ENCODE measurements at places on chromosomes 6 and 20.

- DNase-seq, result no peak
These were observed 81.7 kb downstream of the CDH22 start for GRCh38 chr20:46226602-46227001.

DNA sequence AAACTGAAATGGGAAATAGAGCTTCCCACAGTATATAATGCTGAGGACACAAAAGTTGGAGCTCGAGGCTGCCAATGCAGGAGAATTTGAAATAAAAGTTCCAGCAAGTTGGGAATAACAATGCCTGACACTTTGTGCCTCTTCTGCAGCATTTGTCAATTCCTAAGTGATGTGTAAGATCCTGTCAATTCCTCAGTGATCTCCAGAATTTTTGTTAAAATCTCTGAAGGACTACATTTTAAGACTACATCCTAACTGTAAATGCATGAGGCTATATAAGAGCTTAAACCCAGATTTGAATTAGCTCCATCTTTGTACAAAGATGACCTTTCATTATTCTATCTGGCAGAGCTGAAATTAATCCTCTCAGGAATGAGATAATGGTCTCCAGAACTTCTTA lies 208.2 kb downstream of the COL12A1 start:
- no peak for DNase-seq

DNA sequence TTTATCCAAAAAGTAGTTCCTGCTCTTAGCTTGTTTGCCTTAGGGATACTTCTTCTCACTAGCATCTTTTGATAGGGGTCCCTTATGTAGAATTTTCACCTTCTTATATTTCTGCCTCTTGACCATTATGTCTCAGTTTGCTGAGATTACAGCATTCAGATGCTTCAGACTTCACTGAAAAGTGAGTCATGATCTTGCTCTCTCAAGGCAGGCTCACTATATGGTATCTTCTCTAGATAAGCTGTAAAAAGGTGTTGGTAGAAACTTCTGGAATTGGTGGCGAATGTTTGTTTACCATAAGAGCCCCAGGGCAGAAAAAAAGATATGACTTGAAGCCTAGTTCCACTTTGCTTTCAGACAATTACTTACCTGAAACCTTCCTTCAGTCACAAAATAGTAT lies 19.7 kb downstream of the GTPBP2 start:
- DNase-seq, result no peak

DNA sequence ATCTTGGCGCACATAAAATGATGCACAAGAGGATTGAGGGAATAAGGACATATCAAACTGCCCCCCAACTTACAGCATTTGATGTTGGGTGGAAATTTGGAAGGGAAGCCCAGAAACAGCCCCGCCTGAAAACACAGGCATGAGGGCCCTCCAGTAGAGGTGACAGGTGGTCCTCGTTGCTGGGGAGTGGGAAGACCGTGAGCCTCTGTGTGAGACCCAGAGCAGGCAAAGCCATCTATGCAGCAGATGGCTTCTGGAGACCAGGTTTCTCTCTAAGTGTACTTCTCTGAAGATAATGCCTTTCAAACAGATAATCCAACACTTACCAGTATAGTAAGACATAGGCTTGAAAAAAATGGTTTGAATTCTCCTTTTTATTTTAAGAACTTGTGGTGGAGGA lies 132.2 kb upstream of the INSM1 start:
- no peak for DNase-seq

DNA sequence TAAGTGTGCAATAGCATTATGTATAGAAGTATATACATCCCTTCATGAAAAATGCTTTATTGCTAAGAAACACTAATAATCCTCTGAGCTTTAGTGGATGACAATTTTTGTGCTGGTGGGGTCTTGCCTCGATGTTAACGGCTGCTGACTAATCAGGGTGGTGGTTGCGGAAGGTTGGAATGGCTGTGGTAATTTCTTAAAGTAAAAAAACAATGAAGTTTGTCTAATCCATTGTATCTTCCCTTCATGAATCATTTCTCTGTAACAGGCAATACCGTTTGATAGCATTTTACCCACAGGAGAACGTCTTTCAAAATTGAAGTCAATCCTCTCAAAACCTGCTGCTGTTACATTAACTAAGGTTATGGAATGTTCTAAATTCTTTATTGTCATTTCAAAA lies 816.5 kb upstream of the GJE1 start:
- no peak for DNase-seq

DNA sequence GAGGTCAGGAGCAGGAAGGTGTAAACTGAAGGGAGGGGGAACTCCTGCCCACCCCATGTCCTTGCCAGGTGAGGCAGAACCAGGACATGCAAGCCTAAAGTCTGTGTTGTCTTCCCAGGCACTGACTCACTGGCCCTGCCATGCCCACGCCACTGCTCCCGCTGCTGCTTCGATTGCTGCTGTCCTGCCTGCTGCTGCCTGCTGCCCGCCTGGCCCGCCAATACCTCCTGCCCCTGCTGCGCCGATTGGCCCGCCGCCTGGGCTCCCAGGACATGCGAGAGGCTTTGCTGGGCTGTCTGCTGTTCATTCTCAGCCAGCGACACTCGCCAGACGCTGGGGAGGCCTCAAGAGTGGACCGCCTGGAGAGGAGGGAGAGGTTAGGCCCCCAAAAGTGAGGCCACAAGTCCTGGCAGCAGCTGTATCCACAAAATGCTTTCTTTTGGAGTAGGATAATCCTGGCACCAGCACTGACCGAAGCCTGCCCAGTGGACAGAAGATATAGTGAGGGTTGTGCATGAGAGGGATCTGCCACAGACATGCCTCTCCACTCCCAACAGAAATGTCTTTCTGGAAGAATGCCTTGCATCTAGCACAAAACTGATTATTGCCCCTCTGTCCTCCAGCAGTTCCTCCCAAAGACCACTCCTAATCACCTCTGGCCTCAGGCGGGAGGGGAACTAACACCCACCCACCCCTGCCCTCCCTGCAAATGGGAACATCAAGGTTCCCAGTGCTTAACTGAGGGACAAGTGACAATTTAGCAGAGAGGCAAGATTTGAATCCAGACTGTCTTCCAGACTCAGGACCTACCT lies 812 bp downstream of the MYMX start:
- no peak for DNase-seq

GRCh38 chr6:136063096-136063495 lies 187.0 kb downstream of the MTFR2 start:
- DNase-seq, result no peak

DNA sequence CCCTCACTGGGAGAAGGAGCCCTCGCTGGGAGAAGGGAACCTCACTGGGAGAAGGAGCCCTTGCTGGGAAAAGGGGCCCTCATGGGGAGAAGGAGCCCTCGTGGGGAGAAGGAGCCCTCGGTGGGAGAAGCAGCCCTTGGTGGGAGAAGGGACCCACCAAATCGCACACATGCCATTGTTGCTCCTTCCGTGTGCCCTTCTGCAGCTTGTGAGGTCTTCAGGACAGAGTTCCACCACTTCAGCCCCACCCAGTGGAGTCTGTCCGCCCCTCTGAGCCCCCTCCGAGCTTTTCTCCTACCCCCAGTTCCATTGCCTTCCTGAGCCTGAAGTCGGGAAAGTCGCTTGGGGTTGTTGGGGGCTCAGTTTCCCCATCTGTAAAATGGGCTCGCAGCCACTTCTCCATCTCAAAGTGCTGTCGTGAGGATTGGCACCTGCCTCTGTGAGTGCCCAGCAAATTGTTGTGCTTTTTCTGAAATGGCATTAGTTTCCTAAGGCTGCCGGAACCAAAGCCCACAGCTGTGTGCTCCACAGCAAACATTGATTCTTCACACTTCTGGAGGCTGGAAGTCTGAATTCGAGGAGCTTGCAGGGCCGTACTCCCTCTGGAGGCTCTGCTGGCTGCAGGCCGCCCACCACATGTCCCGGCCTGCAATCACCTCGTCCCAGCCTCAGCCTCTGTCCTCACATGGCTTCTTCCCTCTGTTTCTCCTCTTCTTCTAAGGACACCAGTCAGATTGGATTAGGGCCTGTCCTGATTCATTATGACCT lies 124.7 kb upstream of the PMEPA1 start:
- no peak for DNase-seq

DNA sequence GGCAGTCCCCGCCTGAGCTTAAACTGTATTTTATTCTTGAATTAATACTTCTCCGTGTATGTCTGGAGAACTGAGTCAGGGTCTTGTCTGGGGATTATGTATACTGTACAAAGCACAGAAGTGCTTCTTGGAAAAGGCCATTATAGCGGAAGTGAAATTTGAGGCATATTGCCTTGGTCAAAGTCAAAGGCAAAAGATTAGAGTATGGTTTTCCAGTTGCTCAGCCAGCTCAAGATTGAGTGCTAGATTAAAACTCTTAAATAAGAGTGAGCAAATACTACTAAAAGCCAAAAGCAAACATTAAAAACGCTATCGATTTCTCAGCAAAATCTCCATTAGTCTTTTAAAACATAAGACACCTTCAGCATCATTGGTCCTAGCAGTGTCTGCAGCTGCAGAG lies 207.7 kb upstream of the MAN1A1 start:
- DNase-seq, result no peak

DNA sequence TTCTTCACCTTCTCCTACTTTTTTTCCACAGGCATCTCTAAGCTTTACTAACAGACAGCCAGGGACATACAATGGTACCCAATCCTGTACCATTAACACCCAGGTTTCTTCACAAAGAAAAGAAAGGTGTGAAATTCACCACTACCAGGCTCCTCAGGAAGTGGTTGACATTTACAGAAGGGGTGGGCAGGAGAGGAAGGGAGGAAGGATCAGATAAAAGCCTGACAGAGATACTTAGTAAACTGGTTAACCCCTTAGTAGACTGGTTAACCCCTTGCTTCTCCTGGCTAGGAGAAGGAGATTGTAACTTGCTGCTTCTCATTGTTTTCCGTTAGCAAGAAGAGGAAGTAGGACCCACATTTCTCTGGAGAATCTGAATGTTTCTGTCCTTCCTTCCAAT lies 7.2 kb downstream of the SAMD3 start:
- no peak for DNase-seq

- DNase-seq, result no peak
These were observed 51.6 kb upstream of the BMP6 start for GRCh38 chr6:7674291-7674690.

GRCh38 chr20:51346686-51347485 lies 195.6 kb downstream of the NFATC2 start:
- DNase-seq, result no peak

DNA sequence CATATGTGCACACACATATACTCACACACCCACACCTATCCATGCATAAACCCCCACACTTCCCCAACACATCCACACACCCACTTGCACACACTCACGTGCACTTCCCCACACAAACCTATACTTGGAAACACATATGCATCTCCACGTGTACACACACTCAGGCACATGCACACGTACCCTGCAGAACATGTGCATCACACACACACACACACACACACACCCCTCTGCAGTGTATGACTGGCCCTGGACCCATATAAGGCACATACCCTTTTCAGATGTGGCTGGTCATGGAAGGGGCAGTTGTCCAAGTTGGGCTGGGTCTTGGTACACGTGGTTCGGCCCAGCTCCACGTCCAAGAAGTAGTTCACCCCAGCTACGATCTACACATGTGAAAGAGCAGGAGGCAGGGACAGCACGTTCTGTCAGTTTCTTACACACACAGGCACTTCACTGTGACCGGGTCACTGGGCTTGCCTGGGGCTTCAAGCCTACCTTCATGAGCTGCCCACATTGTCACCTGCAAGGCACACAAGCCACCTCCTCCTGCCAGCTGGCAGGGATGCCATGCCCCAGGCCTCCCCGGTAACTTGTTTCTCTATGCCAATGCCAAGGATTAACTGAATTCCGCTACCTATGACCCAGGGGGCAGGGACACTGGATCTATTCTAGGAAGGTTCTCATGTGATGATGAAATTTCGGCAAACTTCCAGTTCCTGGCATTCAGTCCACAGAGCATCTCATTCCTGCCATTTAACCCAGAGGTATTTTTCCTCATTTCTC lies 2.6 kb downstream of the CST3 start:
- no peak for DNase-seq

DNA sequence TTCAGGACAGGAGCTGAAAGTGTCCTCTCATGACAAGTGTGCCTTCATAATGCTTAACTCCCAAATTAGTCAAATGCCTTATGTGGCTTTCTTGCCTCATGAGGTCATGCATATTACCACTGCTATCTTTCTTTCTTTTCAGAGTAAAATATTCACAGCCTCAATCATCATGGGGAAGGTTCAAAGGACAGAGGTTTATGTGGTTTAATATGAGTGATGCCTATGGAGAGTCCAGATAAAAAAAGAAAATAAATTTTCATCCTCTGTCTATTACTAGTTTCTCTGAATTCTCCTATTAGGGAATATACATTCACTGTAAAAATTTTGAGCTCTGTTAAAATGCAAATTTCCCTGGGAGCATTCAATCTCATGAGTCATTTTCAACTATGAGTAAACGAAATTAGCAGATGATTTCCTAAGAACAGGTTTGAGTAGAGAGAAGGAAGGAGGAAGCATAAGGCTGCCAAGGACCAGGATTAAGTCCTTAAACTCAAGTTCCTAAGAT lies 396.9 kb upstream of the ADGRB3 start:
- DNase-seq, result no peak

DNA sequence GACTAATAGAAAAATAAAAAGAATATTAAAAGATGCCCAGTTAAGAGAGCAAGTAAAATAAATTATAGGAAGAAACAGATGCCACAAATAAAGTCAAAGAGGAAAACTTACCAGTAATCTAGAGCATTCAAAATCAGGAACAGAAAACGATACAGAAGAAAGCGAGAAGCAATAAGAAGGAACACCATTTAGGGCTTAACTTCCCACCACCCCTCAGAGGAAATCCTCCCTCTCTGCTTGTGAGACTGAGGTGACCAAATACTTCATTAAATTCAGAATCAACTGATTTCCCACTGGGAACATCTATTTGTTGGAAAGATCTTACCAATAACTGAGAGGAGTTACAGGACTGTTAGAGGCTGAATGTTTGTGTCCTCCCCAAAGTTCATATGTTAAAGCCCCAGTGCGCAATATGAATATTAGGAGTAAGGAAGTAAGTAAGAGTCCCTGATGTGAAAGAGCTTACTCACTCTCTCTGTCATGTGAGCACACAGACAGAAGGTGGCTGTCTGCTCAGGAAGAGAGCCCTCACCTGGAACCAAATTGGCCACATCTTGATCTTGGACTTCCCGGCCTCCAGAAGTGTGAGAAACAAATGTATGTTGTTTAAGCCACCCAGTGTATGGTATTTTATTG lies 19.5 kb downstream of the KATNA1 start:
- no peak for DNase-seq

- no peak for DNase-seq
These were observed 293.0 kb downstream of the ADGB start for GRCh38 chr6:146891615-146892265.

DNA sequence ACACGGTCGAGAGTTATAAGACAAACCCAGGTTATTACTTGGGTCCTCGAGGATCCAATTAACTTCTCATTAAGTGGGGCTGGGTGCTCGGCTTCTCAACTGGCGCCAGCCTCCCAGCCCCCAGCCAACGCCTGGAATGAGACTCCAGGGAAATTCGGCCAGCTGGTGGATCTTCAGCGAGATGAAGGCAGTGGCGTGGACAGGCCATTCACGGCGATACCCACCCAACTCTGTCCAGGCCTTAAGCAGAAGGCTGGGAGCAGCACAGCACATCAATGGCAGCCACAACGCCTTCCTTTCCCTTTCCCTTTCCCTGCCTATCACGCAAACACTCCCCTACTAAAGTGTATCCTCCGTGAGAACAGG lies 868 bp downstream of the METTL24 start:
- no peak for DNase-seq

- no peak for DNase-seq
These were observed 8.9 kb downstream of the SLC16A10 start for GRCh38 chr6:111096246-111096645.

Data from stimulated activated CD4-positive, alpha-beta T cell treated with anti-CD3 and anti-CD28 coated beads, Interleukin-2, amount 100 ng/mL, for 48 hours (primary cell).